NK-92 treated with Interleukin-12 subunit alpha and Interleukin-12 subunit beta, amount 100 ng/mL, for 24 hours (cell line): ENCODE measurements at places on chromosomes 13 and 19.

DNA sequence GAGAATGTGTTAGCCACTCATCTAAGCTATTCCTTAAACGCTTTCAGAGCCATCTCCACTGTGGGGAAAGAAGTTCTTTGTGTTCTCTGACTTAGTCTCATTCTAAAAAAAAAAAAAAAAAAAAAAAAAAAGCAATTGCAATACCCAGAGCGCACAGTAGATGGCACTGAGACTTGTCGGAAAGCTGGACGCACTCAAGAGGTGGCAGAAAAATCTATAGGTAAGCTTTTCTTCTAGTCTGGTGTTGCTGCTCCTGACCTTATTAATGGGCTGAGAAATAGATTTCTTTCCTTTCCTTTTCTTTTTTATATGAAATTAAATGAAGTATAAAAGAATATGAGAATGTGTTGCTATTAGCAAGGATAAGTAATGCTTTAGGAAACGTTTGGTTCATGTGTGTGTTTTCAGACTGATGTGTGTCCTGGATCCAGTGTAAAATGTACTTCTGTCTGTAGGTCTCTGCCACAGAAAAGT is 4.7 kb upstream of the GJB2 start:
- no peak for DNase-seq

DNA sequence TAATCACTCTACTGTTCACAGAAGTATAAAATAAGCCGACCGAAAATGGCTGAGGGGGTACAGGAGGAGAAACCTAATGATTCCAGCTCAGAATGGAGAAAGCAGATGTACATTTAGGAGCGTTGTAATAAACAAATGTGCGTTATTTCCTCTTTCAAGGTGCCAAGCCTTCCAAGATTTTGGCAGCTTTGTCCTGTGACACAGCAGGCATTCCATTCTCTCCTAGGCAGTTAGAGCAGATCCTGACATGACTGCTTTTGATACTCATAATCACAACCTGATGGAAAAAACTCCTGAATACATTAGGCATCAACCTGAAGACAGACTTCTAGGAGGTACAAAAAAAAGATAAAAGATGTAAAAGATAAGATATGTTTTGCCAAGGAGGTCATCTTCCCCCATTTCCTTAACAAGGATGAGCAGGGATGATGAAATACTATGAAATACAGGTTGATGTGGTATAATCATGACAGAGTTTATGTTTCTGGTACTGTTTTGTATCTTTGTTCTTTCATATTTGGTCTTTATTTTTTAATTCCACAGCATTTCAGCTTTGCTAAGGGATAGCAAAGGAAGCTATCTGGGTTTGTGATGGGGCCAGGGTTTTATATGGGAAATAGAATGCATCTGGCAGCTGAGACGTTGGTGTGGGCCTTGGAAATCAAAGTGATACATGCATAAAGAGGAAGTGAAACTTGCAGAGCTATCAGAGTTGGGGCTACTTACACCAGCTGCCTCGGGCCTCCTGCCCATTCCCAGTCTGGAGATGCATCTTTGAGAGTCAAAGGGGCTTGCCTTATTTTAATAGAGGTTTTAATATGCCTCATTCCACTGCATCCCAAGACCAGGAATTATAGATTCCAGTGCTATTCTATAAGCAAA is 222.5 kb downstream of the OXGR1 start:
- DNase-seq: no peak

DNA sequence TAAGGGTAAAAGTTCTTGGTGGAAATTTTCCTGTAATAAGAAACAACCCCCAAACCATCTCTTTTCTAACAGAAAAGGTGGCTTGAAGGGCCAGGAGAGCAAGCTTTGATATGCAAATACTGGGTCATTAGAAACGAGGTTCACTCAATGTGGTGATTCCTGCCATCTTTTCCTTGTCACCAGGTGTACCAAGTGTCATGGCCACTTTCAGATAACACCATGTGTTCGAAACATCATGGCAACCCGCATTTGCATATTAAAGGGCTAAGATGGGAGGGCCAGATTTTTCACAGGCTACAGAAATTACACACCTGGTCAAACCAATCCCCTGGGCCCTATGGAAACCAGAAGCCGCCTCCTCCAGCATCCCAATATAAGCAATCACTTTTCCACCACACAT is 15.3 kb downstream of the LGALS16 start:
- no peak for DNase-seq

DNA sequence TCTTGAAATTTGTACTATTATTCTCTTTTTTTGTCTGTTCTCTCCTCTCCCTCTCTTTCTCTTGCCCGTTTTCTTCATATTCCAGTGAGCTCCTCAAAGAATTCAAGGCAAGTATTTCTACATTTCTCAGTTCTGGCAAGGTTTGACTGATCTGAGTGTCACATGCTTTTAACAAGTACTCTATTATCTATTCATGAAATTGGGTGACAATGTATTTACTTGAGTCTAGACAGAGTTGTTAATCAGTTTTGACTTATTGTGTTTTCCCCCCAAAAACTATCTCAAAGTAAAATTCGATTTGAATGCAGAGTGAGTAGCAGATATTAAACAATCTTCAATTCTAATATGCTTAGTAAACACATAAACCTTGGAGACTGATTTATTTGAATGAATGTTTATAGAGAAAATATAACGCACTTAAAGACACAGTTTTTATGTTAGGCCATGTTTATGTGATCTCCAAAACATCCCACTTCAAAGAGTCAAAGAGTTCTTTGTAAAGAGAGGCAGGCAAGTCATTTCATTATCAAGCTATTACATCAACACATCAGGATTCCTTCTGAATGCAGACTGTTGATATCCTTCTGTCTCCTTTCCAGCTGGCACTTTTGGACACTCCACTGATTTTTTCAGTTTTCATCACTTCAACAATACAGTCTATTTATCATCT is 166.6 kb downstream of the SLITRK6 start:
- DNase-seq: no peak

- DNase-seq: no peak
These were observed 7.4 kb downstream of the CCDC122 start for GRCh38 chr13:43872181-43872580.

DNA sequence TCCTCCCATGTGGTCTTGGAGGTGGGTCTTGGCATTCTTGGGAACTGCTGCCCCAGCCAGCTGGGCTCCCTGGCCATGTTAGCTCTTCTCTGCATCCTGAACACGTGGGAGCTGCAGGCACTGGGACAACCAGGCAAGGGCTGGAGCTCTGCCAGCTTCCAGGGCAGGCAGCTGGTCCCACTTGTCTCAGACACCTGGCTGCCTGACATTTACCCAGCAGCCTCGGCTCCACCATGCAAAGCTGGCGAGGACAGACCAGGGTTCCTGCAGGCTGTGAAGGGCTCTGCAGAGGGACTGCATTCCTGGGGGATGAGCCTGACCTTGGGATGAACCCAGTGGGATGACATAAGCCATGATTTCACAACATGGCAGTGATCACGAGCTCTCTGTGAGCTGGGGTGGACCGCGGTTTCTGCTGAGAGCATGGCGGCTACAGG is 99.0 kb upstream of the TSHZ3 start:
- DNase-seq: no peak
